Adipocyte (in vitro differentiated cells): ENCODE measurements at places on chromosomes 7 and 10.

- no peak for DNase-seq
Observed at GRCh38 chr10:451021-451471, 238.4 kb downstream of the DIP2C start.

DNA sequence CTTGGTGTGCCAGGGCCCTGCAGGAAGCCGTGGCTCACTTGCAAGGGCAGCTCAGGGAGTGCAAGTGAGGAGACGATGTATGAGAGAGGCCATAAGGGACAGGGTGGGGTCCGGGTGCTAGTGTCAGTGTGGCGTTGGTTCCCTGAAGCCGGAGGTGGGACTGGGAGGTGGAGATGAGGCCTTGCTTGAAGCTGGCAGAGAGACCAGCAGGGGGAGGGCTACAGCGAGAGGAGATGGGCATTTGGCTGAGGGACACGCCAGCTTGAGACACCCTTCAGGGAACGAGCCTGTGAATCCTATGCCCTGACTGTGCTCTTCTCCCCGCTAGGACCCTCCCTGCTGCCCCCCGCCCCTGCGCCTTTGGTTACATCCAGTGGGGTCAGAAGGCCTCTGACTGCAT lies 529.1 kb downstream of the TCERG1L start:
- DNase-seq = no peak

DNA sequence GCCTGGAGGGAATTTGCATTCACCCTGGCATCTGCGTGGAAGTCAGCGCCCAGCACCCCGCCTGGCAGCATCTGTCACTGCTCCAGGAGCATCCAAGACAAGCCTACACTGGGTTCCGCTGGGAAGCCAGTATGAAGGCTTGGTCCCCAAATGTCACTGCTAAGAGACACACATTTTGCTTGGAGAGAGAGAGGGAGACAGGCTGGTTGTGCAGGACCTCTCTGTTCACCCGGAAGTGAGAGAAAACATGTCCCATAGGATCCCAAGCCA lies 119.5 kb downstream of the SEC23IP start:
- no peak for DNase-seq

DNA sequence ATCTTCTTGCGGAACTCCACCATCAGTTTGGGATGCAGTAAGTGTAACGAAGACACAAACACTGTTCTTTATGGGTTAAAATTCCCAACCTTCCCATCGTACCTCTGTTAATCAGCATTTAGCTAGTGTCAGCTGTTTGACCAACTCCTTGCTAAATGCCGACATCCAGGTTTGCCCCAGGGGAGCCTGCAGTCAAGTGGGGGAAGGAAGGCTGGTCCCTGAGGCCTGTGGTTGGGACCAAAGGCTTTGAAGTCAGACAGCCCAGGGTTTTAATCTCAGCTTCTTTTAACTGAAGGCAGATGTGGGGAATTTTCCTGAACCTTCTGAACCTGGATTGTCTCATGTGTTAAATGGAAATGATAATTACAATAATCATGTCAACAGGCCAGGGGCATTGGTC lies 443.7 kb downstream of the GLRX3 start:
- DNase-seq = no peak

DNA sequence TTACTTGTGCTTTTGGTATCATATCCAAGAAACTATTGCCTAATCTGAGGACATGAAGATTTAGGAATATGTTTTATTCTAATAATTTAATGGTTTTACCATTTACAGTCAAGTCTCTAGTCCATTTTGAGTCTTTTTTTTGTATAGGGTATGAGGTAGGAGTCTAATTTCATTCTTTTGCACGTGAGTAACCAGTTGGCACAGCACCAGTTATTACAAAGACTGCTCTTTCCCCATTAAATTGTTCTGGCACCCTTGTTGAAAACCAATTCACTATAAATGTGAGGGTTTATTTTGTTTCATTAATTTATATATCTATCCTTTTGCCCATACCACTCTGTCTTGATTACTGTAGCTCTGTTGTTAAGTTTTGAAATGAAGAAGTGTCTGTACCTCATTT lies 381.6 kb downstream of the SUGCT start:
- DNase-seq = no peak

DNA sequence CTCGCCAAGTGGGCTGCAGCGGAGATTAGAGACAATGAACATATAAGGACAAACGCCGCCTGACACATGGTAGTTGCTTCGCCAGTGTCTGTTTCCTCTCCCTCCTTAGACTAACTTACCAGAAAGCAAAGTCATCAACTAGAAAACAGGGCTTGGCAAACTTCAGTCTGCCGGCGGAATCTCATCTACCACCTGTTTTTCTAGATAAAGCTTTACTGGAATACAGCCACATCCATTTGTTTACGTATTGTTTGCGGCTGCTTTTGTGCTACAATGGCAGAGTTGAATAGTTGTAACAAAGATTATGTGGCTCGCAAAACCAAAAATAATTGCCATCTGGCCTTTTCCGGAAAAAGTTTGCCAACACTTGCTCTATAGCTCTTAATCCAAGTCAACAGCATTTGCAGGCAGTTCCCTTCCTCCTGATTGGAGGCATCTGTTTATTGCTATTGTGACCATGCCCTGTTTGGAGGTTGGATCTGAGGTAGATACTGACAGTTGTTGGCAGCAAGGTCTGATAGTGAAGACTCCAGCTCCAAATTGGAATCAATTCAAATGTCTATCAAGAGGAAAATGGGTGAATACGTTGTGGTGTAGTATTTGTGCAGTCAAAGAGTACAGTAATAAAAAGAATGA lies 260.6 kb downstream of the POU6F2 start:
- no peak for DNase-seq

DNA sequence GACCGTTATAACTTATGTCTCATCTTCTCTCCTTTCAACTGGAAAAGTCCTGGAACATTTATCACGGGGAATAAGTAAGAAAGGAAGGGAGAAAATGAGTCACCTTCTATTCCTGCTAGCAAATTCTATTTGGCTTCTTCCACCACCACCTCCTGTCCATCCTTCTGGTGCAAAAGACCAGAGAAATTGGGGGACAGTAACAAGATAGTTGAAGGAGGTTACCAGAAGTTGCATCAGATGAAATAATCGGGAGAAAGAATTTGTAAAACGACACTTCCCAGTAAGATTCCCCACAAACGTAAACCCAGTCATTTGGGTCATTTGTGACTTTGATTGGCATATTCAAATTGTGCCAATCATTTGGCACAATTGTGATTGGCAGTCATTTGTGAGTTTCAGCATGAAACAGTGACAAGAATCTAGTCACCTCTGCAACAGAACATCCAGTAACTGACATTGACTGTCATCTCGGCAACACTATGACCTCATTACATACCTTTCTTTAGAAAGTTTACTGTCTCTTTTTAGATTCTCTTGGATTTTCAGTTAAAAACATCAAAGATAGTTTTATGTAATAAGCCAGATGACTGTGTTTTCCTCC lies 51.3 kb upstream of the PIK3CG start:
- DNase-seq = peak; percentile 9

- no peak for DNase-seq
Observed at GRCh38 chr7:155483868-155484325, 26.0 kb downstream of the EN2 start.

- DNase-seq = peak; percentile 28
Observed at GRCh38 chr7:82527851-82528250, 84.3 kb upstream of the CACNA2D1 start.

DNA sequence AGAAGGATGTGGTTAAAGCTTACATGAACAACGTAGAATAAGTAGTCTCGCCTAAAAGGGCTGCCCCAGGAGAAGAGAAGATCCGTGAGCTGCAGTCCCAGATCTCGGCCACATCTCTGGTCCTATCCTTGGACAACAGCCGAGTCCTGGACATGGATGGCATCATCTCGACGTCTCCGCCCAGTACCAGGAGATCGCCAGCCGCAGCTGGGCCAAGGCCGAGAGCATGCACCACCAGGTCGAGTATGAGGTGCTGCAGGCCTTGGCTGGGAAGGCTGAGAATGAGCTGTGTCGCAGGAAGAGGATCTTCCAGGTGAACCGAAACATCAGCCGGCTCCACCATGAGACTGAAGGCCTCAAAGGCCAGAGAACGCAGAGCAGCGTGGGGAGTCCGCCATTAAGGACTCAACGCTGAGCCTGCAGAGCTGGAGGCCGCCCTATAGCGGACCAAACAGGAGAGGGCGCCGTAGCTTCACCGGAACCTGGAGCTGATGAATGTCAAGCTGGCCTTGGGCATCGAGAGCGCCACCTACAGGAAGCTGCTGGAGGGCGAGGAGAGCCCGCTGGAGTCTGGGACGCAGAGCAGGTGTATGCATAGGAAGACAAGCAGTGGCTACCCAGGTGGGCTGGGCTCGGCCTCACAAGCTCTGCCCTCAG lies 22.2 kb downstream of the LIPK start:
- no peak for DNase-seq

DNA sequence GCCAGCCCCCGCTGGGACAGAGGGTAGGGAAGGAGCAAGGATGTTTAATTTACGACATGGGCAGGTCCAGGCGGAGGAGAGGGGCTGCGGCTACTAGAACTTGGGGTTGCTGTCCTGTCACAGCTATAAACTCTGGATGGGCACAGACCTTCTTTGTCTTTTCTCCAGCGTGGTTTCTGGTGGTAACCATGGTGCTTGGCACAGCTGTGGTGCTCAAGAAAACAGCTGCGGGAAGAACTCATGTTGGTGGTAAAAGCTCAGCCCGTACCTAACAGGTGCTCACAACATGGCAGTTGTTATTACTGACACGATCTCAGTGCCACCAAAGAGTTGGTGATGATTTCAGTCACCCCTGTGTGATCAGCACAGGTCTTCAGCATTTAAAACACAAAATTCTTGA lies 13.8 kb downstream of the BAIAP2L1 start:
- DNase-seq = no peak

DNA sequence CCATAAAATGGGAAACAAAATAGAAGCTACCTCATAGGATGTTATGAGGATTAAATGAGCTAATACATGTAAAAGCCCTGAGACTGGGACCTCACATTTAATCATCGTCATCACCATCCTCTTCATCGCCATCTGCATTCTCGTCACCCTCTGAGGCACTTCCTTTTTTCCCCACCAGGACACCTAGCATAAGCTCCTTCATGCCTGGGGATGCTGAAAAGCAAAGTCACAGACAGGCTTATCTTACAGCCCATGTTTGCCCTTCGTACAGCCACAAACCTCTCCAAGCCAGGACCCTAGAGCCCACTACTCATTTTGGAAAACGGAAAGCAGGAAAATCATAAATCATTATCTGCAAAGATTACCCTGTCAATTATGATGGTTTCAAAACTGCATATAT lies 249.6 kb downstream of the GPAM start:
- DNase-seq = no peak

DNA sequence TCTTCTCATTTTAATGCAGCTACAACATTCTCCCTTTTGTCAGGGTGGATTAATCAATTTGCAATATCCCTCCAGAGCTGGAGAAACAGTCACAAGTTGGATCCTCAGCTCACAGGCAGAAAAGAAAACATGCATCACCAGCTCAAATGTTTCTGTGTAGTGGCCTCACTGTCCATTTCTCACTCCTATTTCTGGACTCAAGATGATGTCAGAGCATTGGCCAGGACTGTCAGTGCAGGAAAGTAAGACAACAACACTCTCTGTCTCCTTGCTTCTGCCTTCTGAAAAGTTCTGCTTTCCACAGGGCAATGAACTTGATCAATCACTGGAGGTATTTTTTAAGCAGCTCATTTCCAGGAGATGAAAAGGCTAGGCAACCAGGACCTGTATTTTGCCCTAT lies 8.2 kb upstream of the SVIL start:
- DNase-seq = peak; percentile 62

GRCh38 chr10:104806801-104807200 lies 165.7 kb downstream of the SORCS3 start:
- DNase-seq = no peak

- DNase-seq = no peak
Observed at GRCh38 chr10:50382576-50383023, 131.3 kb upstream of the ASAH2 start.

- no peak for DNase-seq
Observed at GRCh38 chr7:4607311-4607729, 74.8 kb upstream of the FOXK1 start.

DNA sequence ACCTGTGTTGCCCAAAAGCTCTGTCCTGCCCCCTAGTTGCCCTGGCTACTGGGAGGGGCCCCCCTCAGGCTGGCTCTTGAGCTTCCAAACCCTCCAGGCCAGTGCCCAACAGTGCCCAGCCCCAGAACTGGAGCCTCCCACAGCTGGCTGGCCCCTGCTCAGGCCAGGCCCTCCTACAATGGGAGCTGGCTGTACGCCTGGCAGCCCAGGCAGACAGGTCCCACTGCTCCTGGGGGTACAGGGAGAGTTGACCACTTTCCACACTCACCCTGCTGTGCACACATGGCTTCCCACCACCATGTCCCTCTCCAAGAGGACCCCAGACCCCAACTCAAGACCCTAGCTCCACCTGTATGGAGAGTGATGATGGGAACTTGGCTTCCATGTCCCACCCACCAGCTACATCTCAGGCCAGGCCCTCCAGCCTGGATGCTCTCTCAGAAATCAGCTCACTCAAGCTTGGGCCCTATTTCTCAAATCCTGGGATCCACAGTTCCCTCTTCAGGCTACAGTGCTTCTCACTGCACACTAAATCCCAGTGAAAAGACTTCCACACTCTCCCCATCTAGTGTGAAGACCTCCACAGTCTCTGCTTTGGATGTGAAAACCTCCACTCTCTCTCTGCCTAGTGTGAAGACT lies 92.6 kb downstream of the OAT start:
- no peak for DNase-seq

DNA sequence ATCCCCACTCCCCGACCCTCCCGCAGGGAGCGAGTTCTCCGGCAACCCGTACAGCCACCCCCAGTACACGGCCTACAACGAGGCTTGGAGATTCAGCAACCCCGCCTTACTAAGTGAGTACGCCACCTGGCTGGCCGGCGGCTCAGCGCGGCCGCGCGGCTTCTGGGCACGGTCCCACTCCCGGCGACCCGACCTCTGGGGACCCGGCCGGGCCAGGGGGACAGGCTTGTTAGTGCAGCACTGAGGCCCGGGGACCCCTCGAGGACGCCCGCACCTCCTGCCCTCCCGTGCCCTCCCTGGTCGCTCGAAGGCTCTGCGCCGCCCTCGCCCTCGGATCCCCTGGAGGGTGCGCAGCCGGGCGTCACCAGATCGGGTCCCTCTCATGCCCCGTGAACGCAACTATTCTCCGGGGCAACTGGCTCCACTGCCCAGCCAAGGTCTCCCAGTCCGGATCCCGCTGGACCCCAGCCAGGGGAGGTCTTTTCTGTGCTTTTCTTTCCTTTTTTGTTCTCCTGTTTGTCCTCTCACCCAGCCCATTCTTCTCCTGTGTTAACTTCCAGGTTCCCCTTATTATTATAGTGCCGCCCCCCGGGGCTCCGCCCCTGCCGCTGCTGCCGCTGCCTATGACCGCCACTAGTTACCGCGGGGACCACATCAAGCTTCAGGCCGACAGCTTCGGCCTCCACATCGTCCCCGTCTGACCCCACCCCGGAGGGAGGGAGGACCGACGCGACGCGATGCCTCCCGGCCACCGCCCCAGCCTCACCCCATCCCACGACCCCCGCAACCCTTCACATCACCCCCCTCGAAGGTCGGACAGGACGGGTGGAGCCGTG lies 81.8 kb downstream of the PAX2 start:
- no peak for DNase-seq

- no peak for DNase-seq
Observed at GRCh38 chr7:101200862-101201599, at the start of gene MOGAT3. Gene MOGAT3, minus strand, starts transcription at chr7:101201036. Its CDS starts 182 bp downstream, at chr7:101200854.
